Prostate gland (tissue), 2 donors: ENCODE measurements at places on chromosomes 2 and 18. TPM values are rescaled to one million over a fixed set of nuclear protein-coding genes. Genes with fewer than 3 reads are reported as not detected.
A peak's percentile ranks its signal among the peaks of the same experiment; 100 is the strongest.

DNA sequence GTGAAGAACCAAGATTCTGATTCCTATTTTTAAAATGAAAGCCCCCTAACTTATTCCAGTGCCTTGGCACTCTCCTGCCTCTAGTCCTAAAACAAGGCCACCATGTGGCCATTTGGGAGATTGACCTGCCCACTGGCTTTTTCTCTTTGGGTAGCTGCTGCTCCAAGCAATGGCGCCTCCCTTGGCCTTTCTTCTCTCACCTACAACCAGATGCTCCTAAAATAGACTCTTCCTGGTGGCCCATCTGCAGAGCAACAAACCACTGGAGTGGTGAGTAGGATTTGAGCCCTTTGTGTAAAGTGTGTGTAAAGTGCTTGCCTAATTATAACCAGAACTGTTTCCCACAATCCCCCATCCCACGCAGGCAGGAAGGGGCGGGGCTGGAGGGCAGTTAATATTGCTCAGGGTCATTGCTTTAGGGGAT lies 114.2 kb downstream of the FHOD3 start:
- no peak for DNase-seq

GRCh38 chr18:68847219-68847837 lies 49.4 kb downstream of the CCDC102B start:
- no peak for DNase-seq

DNA sequence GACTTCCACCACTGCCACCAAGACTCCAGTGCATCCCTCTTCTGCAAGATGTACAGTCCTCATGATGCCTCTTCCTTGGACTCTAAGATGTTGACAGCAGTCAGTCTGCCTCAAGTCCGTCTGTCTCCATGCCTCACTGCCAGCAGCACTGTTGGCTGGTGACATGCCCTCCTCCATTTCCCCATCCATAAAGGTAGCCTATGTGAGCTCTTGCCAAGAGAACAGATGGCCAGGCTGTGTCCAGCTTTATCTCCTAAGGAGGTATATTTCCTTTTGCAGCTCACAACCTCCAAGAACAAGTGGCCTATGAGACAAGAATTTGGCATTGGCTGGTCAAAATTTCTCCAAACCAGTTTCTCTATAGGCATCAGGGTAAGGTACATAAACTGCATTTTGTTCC lies 149.3 kb upstream of the HNRNPA3 start:
- DNase-seq = no peak

GRCh38 chr2:133434959-133435668 lies 133.1 kb downstream of the NCKAP5 start:
- no peak for DNase-seq

Gene SFTPB
- total RNA-seq = not detected

GRCh38 chr2:60852282-60852860 lies 29.0 kb upstream of the REL start:
- DNase-seq = peak; percentile 9

DNA sequence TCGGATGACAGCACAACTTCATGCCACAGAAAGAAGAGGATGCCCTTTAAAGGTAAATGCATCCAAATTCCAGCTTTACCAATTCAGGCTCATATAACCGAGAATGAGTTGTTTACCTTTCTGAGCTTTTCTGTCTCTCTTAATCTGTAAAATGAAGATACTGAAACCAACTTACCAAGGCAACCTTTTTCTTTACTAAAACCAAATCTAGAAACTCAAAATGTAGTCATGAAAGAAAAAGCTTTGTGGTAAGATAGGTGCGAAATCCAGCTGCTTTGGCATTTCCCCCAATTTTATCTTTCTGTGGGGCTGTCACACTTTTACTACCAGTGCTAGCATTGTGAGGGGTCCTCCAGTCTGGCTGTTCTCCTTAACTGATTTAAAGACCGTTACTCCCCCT lies 240.4 kb downstream of the IKZF2 start:
- DNase-seq = no peak

Gene SCG2
- total RNA-seq = 1.0 TPM

Gene APCDD1
- total RNA-seq = 41.0 TPM

Gene CIB4
- total RNA-seq = 0.46 TPM

Gene MBD1
- 121 TPM for total RNA-seq

GRCh38 chr2:152544638-152545037 lies 172.6 kb downstream of the PRPF40A start:
- DNase-seq = no peak

Gene CD207
- total RNA-seq = 0.28 TPM

- no peak for DNase-seq
Observed at GRCh38 chr2:130728007-130728454, 839 bp upstream of the GPR148 start.

Gene SGPP2
- total RNA-seq = 3.3 TPM

Gene PLCL1
- total RNA-seq = 6.7 TPM

DNA sequence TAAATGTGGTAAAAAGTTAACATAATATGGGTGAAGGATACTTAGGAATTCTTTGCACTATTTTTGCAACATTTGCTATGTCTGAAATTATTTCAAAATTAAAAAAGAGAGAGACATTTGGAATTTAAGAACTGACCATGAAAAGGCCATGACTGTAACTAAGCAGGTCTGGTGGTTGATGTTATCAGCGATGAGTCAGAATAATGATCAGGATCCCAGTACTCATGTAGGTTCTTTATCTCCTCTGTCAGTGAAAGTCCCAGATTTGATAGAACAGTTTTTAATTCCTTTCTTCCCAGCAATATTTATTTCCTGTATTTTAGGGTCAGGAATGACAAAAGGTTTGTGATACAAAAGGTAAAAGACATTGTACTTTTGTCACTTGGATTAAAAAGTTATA lies 242.4 kb upstream of the ZNF521 start:
- DNase-seq = no peak

GRCh38 chr2:65991381-65992197 lies 443.3 kb upstream of the MEIS1 start:
- DNase-seq = peak; percentile 72

- DNase-seq = no peak
Observed at GRCh38 chr2:240579771-240580614, 6.5 kb upstream of the CAPN10 start.

Gene IL36G
- total RNA-seq = not detected

DNA sequence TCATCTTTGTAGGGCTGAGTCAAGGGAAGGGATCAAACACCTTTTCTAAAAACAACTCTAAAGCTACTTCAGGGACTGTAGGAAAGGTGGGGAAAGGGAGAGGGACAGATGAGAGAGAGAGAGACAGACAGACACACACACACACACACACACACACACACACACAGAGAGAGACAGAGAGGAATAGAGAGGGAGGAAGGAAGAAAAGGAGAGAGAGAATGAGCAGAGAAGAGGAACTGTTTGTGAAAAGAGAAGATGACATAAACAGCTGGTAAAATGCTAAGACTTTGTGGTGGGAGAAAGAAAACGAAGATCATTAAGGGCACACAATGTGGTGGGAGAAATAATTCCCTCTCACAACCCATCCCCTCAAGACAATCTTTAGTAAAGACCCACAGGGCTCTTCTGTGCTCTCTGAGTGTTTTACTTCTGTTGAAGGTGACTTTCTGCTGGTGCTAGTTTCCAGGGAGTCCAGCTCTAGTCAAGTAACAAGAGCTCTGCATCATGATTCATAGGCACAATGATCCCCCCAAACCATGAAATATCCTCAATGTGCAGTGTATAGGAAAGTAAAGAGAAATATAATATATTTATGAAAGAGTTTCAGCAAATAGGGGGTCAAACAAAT lies 77.2 kb upstream of the STK17B start:
- DNase-seq = no peak

DNA sequence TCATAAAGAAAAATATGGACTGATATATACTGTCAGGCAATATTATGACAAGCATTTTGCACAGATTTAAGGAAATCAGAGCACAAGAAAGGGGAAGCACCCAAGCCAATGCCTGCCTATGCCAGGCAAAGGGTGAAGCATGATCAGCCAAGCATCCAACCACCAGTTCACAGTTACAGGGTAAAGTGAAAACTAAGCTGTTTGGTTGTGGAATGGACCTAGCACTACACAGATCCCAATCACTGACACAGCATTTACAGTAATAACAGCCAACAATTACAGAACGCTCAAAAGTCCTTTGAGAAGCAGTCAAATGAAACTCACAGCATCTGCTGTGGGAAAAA lies 90.3 kb downstream of the SP3 start:
- no peak for DNase-seq
